ENCODE measurements at places on chromosomes 2 and 18.

GRCh38 chr18:56028514-56028913, 440.5 kb upstream of the TCF4 start:
- DNase-seq: no peak

DNA sequence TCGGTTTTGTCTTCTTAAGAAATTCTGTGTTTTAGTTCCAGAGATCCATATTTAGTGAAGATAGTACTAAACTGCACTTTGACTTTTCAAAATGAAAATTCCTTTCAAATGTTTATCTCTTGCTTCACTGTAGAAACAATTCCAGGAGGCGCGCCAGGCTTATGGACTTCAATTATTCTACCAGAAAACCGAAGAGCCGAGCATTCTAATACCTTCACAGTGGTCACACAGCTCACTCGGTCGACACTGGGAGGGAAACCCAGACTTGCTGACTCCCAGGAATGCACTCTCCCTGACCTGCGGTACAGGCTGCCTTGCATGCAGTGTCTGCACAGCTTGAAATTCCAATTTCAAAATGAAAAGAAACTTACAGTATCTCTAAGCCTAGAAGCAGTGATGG, 119.9 kb upstream of the PIEZO2 start:
- no peak for DNase-seq

DNA sequence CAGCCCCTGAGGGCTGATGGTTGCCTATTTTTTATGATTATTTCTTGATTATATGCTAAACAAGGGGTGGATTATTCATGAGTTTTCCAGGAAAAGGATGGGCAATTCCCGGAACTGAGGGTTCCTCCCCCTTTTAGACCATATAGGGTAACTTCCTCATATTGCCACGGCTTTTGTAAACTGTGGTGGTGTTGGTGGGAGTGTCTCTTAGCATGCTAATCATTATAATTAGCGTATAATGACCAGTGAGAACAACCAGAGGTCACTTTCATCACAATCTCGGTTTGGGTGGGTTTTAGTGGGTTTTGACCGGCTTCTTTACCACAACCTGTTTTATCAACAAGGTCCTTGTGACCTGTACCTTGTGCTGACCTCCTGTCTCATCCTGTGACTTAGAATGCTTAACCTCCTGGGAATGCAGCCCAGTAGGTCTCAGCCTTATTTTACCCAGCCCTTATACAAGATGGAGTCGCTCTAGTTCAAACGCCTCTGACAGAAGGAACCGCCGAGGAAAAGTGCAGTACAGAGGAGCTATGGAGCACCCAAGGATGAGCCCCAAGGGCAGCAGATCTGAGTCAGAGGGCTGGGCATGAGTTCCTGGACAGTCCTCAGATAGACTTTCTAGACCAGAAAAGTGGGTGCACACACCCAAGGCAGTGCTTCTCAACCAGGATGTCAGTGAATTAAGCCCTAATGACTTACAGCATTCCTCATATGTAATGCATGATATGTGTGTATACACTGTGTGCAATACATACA, 37.1 kb upstream of the ASAP2 start:
- no peak for DNase-seq

DNA sequence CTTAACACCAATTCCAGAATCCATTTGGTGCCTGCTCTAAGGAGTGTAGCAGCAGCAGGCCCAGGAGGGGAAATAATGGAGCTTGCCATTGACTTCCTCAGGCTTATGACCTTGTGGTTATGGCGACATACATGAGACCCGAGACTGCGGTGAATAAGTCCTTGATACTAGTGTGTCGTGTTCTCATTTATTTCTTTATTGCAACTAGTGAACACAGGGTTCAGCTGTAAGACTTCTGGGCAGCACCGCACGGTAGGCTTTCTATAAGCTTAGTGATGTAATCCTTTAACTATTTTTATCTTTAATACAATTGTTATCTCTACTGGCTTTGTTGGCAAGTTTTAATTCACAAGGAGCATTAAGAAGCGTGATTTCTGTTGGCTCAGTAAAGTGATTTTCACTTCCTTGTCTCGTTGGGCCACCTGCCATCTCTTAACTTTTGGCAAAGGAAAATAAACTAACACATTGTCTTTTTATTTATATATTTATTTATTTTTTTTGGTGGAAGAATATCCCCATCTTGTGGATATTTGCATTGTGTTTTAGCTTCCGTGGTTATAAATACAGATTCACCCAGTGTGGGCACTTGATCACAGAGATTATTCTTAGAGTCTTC, 139.8 kb downstream of the LTBP1 start:
- no peak for DNase-seq

- no peak for DNase-seq
These were observed 58.6 kb upstream of the CHN1 start for GRCh38 chr2:175063741-175064140.

DNA sequence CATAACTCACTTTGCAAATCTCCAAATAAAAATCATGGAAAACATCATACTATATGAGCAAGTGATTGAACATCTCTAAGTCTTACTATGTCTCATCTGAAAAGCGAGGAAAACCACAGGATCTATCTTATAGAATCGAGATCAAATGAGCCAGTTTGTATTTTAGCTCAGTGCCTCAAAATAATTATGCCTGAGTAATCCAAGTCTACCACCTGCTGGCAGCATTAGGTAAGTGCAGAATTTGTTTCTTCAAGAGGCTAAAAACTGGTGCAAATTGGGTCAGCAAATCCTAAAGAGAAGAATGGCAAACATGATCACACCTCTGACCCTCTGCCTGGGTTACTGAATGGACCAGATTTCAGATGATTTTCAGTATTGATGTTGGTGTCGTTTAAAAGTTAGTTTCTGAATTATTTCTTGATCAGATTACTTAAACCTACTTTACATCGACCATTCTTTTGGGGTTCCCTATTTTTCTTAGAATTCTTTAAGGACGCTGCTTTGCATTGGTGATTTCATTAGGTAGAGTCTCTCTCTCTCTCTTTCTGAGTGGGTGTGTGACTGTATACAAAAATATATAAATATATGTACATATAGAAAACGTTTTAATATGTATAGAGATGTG, 12.7 kb upstream of the FHOD3 start:
- no peak for DNase-seq

DNA sequence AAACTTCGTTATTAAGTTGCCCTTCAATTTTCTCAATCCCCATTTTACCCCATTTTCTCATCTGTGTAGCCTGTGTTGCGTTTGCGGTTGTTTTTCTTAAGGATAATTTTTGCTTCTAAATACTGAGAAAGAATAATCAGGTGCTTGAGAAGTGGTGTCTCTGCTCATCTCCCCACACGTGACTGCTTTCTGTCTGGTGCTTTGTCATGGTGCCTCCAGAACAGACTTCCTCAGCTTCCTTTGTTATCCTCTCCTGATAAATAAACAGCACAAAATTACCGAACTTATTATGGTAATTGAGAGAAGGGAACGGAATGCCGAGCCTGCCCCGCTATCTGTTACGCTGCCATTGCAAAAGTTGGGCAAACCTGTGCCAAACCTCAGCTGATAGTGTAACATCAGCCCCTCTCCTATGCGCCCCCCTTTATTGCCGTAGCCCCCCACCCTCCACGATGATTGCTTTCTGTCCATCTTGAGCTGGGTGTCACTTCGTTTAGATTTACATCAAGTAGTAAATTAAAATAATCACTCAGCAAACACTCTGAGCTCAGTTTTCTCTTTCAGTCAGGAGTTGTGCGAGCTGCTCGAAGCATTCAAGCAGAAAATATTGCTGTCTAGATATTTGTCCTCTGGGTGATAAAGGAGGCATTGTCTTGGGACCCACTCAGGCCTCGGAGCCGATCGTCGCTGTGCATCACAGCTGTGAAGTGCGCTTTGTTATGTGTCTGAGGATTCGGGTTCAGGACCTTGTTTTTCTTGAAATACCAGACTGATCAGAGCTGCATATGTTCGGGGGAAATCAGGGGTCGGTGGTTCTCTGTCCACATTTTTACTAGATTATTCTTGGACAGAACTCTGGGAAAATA, 1008.5 kb upstream of the FANCL start:
- no peak for DNase-seq

GRCh38 chr2:198945496-198945895, 512.2 kb downstream of the SATB2 start:
- no peak for DNase-seq

GRCh38 chr2:239152916-239153305, 247.9 kb downstream of the HDAC4 start:
- no peak for DNase-seq
